NCI-H524 treated with DMSO at 0.1 percent for 48 hours (cell line): ENCODE measurements at places on chromosomes 7 and 10.

DNA sequence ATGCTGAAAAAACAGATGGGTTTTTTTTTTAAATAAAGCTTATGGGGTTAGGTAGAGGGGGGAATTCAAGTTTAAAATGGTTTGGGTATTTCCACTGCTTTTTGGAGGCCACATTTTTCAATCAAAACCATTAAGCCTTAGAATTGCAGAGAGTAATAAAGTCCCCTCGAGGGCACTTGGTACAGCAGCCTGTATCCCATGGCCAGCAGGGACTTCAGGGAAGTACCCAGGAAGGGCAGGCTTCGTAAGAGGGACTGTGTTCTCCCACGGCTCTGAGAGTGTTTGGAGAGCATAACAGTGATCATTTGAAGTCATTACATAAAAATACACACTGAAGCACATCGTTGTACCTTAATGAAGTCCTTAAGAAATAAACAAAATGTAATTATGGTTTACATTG is 432.7 kb downstream of the DPP6 start:
- no peak for DNase-seq

DNA sequence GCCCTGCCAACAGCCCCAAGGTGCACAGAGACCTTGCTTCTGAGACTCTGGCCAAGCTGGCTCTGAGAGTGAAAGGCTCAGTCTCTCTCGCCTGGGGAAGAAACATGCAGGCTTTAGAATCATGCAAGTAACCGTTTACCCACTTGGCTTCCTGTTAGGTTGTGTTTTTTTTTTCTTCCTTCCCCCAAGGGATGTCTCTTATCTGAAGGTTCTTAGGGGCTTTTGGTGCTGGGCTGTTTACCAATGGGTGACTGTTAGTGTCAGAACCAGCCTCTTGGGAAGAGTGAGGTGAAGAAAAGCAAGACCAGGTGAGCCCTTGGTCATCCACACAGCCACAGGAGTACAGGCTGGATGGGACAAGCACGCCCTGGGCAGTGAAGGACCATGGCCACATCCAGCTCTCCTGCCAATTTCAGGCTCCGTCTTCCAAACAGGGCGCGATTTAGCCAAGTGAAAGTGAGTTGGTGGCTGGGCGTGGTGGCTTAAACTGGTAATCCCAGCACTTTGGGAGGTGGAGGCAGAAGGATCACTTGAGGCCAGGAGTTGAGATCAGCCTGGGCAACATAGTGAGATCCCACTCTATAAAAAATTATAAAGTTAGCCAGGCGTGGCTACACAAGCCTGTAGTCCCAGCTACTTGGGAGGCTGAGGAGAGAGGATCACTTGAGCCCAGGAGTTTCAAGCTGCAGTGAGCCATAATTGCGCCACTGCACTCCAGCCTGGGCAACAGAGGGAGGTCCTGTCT is 76.3 kb upstream of the CUX1 start:
- DNase-seq, result no peak

DNA sequence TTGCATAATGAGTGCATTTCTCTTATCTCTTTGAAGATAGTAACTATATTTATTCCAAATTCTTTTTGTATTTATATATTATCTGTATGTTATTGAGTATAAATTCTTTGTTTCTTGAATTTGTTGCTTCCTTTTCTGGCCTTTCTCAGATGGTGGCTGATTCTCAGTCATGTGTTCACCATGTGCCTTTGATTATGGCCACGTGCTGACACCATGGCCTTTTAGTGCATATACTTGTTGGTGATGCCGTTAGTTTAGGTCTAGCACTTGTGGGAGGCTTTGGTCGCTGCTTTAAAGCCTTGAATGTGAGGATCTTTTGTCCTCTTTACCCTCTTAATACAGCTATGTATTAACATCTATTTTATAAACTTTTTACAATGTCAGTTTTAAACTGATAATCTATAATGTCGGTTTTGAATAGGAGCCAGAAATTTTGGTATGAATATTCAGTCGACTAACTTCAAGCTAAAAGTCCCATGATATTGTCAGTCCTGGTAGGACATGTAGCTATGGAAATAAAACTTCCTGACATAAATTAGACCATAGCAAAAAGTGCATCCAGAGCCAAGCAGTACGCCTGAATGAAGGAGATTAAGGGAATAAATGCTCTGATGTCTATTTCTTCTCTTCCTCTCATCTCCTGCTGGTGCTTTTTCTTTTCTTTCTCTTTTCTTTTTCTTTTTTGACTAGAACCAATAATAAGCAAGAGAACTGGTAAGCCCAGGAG is 130.3 kb downstream of the GNAI1 start:
- DNase-seq, result no peak

DNA sequence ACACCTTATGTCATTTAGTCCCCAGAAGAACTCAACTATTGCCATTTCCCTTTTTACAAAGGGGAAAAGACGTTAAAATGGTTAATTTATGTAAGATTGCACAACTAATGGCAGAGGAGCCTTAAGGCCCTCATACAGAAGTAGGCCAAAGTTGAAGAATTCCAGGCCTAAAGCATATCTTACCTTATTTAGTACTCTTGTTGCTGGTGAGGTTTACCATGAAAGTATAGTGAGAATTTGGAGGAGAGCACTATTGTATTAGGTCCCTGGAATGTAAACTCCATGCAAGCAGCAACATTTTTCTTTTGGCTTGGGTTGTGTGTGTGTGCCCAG is 731 bp upstream of the CRPPA start:
- no peak for DNase-seq

- no peak for DNase-seq
Observed at GRCh38 chr10:5595994-5596471, 70.4 kb downstream of the ASB13 start.

DNA sequence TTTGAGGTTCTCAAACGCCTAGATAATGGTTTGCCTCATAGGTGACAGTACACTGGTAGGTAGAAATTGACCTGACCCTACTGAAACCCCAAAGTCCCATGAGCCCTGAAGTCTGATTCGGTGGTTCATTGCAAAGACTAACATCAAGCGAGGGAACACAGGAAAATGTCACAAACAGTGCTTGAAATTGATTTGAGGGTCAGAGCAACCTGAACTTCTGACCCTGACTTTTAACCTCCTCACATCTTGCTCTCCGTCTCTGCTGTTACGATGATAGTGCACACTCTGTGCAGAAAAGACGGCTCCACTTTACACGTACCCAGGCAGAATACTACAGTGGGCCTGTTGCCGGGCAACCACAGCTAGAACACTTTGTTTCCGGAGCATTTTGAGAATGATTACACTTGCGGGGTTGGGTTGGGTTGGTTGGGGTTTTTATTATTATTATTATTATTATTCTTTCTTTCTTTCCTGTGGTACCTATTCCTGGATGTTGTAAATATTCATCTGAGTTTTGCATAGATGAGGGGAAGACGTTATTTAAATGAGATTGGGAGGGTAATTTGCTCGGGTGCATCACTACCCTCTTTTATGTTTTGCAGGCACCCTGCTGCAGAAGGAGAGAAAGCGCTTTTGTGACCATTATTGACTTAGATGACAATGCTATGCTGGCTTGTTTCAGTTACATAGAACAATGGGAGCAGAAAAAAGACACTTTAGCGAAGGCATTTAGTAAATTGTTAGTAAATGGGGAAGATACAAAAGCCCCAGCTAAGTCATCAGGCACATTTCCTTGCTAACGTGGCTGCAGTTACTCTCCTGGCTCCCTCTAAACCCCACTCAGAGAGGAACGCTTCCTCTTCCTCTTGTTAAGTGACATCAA is 438.1 kb upstream of the NRP1 start:
- no peak for DNase-seq

GRCh38 chr10:49756031-49756430 is 6.1 kb downstream of the OGDHL start:
- DNase-seq, result no peak

DNA sequence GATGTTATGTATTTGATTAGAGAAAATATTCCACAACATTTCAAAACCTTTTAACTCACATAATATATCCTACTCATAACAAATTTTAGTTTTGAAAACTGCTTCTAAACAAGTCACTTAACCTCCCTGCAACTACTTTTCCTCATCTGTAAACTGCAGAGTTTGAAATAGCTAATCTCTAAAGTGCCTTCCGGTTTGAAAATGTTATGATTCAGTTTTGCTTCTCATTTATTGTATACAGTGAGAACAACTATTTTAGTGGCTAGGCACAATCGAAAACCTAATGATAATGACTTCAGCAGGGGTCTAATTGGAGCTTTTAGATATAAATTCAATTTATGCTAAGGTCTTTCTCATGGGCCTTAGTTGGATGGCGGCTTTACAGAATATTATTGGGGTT is 30.7 kb upstream of the TEX47 start:
- DNase-seq, result no peak
